CD4-positive, alpha-beta T cell treated with Interleukin-15 for 1 hour (primary cell): ENCODE measurements at places on chromosomes 1 and 21.
A peak's percentile ranks its signal among the peaks of the same experiment; 100 is the strongest.

DNA sequence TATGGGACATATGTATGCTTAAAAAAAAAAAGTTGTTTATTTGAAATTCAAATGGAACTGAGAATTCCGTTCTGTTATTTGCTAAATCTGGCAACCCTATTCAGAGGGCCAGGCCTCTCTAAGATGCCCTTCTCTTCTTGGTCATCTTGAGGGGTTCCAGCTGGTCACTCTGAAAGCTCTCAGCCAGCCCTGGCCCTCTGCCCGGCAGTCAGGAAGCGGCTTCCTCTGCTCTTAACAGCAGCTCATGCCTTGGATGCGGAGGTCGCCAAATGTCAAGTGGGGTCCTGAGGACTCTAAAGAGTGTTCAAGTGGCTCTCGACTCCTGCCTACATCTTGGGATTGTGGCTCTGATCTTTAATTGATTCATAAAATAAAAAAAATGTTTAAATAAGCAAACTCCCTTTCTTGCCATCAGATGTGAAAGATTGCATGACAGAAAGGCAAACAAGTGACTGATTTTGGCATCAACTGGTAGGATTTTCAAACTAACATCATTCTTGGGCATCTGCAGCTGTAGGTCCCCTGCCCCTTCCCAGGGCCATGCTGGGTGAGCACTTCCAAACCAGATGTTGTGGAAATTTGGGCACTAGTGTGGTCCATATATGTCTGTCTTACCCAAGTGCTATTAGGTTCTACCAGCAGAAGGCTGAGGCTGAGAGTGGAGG is 130.8 kb downstream of the PRDM2 start:
- DNase-seq, result no peak

DNA sequence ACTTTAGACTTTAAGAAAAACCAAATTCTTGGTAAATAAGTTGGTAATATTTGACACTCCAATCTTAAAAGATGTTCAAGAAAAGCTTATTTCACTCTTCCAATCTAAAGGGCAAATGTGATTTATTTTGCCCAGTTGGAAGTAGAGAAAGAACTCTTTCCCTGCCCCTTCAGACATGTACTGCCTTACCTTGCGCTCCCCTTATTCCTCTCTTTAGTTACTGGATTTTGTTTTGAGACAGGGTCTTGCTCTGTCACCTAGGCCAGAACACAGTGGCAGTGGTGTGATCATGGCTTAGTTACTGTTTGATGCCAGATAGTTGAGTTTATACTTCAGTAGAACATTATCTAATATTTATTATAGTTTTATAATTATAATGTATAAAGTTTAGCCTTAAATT is 27.5 kb downstream of the FUBP1 start:
- no peak for DNase-seq

DNA sequence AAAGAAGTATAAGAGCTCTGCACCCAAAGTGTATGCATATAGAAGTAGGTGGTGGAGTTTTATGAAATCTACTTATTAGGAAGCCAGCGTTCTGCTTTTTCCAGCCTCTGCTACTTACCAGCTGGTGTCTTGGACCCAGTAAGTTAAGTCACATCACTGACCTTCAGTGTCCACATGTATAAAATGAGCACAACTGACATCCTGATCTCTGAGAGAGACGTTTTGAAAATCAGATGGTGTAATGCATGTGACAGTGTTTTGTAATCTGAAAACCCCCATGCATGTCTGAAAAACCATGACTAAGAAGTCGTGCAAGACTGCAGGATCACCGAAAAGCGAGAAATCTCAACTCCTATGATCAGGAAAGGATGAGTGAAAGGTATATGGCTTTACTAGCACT is 2.0 kb downstream of the CR1 start:
- no peak for DNase-seq

GRCh38 chr21:35075546-35075945 is 26.4 kb upstream of the RUNX1 start:
- DNase-seq, result no peak

GRCh38 chr1:21585037-21585436 is 75.8 kb downstream of the ALPL start:
- DNase-seq, result no peak

GRCh38 chr1:219489636-219490035 is 123.3 kb downstream of the ZC3H11B start:
- no peak for DNase-seq

GRCh38 chr1:41362357-41362721 is 1.1 kb downstream of the FOXO6 start:
- no peak for DNase-seq

- no peak for DNase-seq
Observed at GRCh38 chr1:228169345-228169744, 3.7 kb downstream of the IBA57 start.

- DNase-seq, result peak; percentile 71
Observed at GRCh38 chr1:182601416-182601786, 2.8 kb downstream of the RGS16 start.

- no peak for DNase-seq
Observed at GRCh38 chr1:106910798-106911197, 145.7 kb upstream of the PRMT6 start.

DNA sequence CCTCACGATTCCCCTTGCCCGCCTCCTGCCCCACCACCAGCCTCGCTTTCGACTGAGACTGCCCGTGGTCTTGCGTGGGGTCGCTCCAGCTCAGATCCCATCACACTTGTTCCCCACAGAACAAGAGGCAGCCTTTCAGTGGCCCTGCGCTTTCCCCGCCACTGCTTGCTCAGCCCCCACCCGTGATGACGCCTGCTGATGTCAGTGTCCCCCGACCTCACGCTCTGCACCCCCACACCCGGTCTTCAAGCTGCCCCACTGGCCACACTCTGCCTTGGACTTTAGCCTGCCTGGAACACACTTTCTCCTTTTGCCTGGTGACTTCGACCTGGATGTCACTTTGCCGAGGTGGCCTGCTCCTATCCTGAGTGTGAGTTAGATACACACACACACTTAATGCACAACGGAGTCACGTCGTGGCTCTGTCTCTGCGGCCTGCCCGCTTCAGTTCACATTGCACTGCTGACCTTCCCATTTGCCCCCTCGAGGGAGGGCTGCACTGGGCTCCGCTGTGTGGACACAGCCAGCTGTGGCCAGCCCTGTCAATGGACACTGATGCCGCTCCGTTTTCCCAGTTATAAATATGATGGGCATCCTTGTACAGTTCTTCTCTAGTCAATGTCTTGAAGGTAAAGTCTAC is 13.0 kb downstream of the AGPAT3 start:
- no peak for DNase-seq

DNA sequence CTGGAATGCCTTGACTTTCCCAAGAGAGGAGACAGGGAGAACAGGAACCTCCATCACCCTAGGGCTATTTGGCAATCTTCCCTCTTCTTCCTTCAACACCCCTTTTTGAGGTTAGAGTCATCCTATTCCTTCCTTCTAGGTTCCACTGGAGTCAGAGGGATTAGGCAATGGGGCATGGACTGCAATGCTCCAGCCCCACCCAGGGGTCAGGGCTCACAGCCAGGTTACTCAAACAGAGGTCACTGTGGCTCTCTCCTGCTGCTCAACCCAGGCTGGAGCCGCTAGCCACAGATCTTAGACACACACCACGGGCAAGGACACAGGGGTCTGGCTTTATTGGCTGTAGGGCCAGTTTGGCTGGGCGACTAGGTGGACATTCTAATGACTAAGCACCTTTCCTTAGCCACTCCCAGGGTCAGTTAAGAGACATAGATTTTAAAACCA is 145.5 kb upstream of the NRIP1 start:
- peak; percentile 45 for DNase-seq

- DNase-seq, result no peak
Observed at GRCh38 chr1:114086601-114087368, 66.9 kb downstream of the SYT6 start.

- DNase-seq, result no peak
Observed at GRCh38 chr1:60245324-60245723, 171.8 kb upstream of the C1orf87 start.

DNA sequence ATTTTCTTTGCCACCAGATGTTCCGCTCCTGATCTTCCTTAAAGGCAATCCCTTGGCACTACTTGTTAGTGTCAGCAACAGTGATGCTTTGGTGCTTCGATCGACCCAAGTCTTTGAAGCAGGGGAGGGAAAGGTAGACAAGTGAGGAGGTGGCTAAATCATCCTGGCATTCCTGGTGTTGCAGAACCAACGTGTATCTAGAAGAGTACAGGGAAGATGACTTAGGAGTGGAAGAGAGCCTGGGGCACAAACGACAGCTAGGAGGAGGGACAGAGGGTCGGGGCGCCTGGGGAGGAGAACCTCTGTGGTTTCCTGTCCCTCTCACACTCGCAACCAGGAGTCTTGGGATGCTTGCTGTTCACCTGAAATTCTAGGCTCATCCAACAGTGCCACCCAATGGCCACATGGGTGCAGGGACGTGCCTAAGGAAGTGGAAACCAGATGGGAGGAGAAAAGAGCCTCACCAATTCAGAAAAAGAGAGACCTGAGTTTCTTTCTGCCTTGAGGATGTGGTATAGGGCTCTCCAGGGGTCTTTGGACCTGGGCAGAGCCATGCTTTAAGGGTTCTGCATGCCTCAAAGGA is 9.5 kb upstream of the KCNA2 start:
- DNase-seq, result peak; percentile 53

- DNase-seq, result no peak
Observed at GRCh38 chr1:86000601-86001000, 156.0 kb downstream of the COL24A1 start.

- peak; percentile 73 for DNase-seq
Observed at GRCh38 chr1:1157426-1157913, 16.2 kb upstream of the TTLL10 start.

DNA sequence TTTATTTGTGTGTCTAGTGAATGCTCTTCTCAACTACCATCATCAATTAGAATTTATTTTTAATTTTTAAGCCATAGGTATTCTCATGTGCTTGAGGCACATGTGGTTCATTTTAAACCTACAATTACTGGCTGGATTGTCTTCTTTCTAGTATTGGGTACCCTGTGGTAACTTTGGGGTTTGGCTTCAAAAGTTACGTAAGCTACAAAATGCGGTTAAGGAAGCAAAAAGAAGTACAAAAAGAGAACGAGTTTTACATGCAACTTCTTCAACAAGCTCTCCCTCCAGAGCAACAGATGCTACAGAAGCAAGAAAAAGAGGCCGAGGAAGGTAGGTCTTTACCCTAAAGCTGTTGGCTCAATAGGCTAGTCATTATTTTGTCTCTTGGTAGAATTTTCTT is 25.8 kb downstream of the MACO1 start:
- no peak for DNase-seq

GRCh38 chr1:219961684-219962083 is 33.3 kb upstream of the SLC30A10 start:
- DNase-seq, result no peak

GRCh38 chr1:181134543-181135436 is 46.3 kb downstream of the IER5 start:
- peak; percentile 51 for DNase-seq

DNA sequence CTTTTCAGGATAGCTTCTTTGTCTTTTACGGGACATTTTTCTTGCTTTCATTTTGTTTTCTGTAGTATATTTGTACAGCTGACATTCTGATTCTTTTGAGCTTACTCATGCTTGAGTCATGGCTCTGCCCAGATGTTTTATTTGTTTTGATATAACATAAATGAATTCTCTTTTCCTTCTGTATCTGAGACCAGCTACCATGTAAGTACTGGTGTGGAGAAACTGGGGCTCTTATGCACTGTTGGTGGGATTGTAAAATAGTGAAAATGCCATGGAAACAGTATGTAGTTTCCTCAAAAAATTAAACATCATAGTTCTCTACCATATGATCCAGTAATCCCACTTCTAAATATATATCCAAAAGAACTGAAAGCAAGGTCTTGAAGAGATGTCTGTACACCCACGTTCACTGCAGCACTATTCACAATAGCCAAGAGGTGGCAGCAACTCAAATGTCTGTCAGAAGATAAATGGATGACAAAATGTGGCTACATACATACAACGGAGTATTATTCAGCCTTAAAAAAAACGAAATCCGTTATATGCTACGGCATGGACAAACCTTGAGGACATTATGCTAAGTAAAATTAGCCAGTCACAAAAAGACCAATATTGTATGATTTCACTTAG is 61.4 kb downstream of the EIF2B3 start:
- no peak for DNase-seq

- no peak for DNase-seq
Observed at GRCh38 chr1:45395051-45395450, 54.8 kb upstream of the MUTYH start.

DNA sequence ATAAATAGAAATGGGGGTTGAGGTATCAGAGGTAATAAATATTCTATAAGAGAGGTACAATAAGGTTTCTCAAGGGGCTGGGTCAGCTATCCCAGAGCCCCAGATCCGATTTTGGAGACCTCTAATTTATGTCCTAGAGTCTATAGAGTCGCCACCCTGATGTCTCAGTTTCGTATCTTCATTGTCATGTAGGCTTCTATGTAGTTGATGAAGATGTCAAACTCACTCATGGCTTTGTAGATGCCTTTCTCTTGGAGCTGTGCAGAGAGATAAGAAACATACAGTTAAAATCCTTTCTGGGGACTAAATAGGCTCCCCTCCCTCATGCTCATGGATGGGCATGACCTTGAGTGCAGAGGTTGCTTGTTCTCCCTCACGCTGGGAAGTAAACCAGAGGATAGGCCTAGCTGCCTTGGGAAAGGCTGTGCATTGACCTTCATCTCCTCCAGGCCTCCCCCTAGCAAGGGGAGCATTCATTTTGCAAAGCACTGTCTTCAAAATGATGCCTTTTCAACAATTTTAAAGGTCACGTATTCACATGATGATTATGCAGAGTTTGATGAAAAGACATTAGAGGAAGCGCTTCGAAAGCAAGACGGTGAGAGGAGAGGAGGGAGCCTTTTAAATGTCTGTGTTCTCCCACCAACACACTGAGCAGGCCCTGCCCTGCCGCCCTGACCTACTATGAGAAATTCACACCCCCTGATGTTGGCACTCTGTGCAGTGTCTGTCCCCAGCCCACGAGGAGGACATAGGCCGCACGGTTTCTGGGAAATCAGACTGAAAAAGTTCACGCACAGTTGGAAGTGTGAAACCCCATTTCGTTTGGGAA is 1.9 kb upstream of the IL19 start:
- DNase-seq, result no peak

- DNase-seq, result no peak
Observed at GRCh38 chr1:63968663-63969440, 195.0 kb downstream of the ROR1 start.

GRCh38 chr1:44210595-44210994 is 2.7 kb upstream of the DMAP1 start:
- DNase-seq, result no peak

GRCh38 chr1:92701147-92701546 is 83.8 kb downstream of the EVI5 start:
- no peak for DNase-seq

GRCh38 chr1:246170574-246171261 is 336.4 kb downstream of the SMYD3 start:
- no peak for DNase-seq
